ENCODE measurements at places on chromosomes 12 and 14.

- peak; percentile 43 for DNase-seq
Measured at GRCh38 chr12:42584651-42585111, 4.9 kb downstream of the PRICKLE1 start.

- DNase-seq: no peak
Measured at GRCh38 chr12:104376650-104377513, 73.3 kb downstream of the EID3 start.

GRCh38 chr12:110937104-110937641, 16.8 kb upstream of the MYL2 start:
- peak; percentile 56 for DNase-seq

DNA sequence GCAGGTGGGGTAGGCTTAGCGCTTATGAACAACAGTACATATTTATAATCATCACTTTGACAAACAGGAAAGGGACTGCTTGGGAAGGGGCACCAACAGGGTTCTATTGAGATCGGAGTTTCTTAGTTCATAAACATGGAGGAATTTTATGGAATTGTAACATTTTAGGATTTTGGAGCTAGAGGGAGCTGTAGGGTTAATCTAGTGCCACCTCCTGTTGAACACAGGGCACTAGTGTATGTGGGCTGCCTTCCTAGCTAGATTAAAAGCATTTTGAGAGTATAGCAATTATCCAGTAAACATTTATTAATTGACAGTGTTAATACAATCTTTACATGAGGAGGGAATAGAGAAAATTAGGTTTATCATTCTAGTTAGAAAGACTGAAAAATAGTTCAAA, 23.1 kb upstream of the TBC1D30 start:
- no peak for DNase-seq

- DNase-seq: no peak
Measured at GRCh38 chr14:23550812-23551265, 726 bp downstream of the ZFHX2 start.

DNA sequence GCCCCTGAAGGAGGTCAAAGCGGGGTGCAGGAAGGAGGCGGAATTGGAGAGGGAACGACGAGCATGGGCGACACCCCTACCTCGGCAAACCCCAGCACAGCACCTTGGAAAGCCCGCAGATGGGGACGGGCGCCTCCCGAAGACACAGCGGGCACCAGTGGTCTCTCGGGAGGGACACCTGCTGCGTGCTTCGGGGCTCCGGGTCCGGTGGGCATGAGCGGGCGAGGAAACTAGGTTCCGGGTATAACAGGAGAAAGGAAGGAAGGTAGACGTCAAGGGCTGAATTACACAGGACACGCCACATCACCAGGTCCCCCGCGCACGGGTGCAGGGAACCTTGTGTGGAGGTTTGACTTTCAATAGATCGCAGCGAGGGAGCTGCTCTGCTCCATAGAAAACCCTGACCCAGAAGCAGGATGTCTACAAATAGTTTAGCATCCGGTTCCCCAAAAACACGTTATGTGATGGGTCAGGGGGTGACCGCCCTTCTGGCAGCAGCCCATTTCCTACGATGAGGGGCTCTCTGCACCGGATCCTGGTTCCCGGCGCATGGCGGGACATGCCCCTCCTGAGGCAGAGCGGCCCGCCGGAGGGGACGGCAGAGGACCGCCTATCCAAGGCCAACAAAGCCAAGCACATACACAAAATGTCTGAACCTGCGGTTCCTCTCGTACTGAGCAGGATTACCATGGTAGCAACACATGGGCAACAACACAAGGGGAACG, 196.9 kb downstream of the ALG10 start:
- no peak for DNase-seq

DNA sequence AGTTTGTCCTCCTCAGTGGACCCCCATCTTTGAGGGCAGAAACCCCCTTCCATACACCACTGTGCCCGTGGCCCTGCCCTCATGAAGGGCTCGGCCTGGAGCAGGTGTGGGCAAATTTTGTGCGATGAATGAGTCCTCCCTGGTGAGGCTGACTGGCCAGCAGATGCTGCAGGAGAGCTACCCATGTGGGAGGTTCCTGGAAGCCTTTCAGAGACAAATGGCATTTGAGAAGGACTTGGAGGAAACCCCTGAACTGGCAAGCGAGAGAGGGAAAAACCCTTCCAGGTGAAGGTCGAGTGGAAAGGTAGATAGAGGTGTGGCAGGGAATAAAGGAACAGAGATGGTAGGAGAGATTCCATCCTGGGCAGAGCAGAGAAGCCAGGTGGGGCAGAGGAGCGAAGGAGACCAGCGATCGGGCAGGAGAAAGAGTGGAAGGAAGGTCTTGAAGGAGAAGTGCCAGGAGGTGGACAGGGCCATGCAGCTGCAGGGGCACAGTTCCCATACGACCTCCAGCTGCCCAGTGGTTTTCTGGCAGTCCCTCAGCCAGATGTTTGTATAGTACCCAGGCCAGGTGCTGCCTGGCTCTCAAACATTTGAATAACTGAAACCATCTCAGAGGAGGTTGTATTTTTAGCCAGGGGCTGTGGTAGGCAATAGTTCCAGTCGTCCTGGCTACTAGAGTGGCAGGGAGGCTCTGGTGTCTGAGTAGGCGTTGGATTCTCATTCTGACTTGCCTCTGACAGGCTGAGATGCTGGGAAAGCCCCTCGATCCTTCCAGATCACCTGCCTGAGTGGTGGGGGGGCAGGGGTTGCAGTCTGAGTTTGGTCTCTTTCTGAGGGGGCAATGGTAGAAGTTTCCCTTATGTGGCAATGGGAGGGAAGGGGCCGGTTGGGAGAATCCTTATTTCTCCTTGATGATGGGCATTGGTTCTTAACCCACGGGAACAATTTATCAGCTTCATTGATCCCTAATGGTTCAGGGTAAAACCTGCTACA, 40.1 kb downstream of the FBXL14 start:
- no peak for DNase-seq

DNA sequence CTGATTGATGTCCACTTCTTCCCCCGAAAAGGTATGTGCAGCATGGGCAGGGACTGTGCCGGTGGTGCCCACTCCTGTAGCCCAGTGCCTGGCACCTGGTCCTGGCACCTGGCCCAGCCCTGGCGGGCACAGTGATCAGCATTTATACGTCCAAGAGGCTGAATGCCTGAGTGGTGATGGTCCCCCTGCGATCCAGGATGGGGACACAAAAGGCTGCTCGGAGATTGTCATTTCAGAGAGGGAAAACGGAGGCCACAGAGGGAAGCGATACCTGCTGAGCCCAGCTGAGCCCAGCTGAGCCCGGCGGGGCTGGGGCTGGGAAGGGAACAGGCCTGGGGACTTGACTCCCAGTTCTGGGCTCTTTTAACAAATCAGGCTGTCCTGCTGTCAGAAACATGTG, 55.8 kb downstream of the PRIMA1 start:
- DNase-seq: no peak

DNA sequence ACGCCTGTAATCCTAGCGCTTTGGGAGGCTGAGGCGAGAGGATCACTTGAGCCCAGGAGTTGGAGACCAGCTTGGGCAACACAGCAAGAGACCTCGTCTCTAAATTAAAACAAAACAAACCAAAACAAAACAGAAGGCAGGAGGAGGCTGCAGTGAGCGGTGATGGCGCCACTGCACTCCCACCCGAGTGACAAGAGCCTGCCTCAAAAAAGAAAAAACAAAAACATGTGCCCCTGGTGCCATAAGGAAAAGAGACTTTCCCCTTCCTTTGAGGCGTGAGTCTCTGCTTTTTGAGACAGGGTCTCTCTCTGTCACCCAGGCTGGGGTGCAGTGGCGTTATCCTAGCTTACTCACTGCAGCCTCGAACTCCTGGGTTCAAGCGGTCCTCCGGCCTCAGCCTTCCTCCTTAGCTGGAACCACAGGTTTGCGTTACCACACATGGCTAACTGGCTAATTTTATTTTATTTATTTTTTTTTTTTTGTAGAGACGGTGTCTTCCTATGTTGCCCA, 9.0 kb upstream of the EAPP start:
- no peak for DNase-seq

- DNase-seq: no peak
Measured at GRCh38 chr12:128382946-128383345, 116.0 kb downstream of the TMEM132C start.

DNA sequence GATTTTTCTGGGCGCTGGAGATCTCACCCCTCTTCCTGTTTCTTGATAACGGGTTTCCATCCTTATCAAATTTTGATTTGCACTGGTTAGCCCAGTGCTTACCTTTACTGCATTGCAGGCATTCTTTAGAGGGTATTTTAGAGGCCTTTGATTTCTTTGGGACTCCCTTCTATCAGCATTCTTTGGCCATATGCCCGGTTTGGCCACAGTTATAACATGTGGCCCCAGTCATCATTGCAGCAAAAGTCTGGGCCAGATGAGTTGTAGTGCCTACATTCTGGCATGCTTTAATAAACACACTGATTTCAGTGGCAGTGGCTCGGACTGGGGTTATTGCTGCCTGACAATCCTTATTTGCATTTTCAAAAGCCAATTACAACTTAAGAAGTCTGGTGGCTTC, 82.3 kb downstream of the KCNMB4 start:
- peak; percentile 23 for DNase-seq

- DNase-seq: peak; percentile 33
Measured at GRCh38 chr14:79363291-79363690, 848.0 kb downstream of the DIO2 start.

GRCh38 chr12:64903479-64904152, 79.2 kb downstream of the TBC1D30 start:
- DNase-seq: peak; percentile 53

DNA sequence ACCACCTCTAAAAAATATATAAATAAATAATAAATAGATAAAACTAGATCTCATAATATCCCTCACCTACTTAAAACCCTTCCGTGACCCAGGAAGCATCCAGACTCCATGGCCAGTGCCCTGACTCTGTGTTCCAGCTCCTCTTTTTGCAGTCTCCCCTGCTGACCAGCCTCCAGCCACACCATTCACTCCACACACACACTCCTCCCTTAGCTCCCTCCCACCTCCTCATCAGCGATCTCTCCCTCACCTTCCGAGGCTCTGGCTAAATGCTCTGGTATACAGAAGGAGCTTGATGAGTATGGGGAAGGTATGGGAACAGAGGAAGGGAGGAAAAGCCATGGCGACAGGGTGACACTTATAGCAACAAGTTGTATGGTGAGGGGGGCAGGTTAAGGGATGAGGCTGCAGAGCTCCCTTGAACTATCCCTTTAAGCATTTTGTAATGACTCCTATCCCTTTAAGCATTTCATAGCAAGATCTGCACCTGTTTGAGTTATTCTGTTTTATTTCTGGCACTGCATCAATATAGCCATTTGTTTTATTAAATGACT, 26.1 kb upstream of the EIF4B start:
- no peak for DNase-seq

DNA sequence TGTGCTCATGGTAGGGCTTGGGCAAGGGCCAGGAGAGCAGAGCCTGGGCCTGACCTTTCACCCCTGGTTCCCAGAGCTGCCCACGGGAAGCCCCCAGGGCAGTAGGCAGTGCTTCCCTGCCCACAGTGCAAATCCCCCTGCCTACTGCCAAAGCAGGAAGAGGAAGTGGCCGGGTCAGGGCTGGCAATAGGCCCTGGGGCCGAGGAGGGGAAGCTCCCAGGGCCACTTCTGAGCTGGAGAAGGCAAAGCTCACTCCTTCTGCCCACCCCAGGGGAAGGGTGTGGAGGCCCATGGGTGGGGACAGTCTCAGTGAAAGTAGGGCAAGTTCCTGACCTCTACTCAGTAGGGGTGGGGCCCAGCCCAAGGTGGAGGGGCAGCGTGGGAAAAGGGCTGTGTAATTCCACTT, 5.4 kb upstream of the NR4A1 start:
- DNase-seq: no peak

DNA sequence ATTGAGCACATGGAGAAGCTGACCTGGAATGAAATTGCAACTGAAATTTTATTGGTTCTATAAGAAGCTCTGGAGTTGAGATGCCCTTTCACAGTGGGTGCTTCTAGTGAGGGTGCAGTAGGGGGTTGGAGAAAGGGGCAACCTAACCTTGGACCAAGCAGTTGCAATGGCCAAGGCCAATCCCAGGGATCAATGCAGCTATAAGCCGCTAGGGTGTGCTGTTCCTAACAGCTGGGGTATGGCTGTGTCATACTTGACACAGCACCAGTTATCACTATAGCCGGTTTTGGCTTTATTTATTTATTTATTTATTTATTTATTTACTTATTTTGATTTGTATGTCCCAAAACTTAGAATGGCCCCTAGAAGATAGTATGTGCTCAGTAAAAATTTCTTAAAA, 505.9 kb downstream of the FLRT2 start:
- DNase-seq: peak; percentile 37

- no peak for DNase-seq
Measured at GRCh38 chr14:22919601-22919921, 612 bp upstream of the RBM23 start.

DNA sequence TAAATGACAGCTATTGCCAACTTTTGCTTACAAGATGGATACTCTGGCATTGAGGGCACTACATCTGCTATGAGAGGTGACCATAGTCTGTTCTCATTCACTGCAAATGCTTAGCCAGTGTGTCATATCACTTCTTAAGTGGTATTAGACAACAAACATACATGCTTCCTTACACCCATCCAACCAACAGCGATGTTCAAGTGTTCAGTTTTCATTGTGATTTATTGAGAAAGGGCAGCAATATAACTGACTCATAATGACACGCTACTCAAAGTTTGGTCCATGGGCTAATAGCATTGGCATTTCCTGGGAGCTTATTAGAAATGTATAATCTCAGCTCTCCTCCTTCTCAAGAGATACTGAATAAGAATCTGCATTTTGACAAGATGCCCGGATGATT, 181.7 kb downstream of the NPAS3 start:
- peak; percentile 33 for DNase-seq

DNA sequence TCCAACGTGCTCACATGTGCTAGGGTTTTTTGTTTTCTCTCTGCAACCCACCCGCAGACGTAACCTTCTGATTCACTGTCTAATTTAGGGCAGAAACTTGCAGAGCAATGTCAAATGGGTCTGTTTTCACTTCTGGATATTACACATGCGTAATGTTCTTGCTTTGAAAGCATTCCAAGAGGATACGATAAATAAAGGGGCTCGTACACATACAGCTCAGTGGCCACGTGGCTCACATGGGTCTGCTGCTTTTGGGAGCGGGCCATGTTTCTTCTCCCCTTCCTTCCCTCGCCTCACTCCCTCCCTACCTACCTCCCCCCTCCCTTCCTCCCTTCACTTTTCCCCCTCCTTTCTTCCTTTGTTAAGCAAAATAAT, 23.4 kb downstream of the CACNA1C start:
- DNase-seq: peak; percentile 64

- peak; percentile 68 for DNase-seq
Measured at GRCh38 chr12:10717410-10717809, 5.7 kb downstream of the YBX3 start.

DNA sequence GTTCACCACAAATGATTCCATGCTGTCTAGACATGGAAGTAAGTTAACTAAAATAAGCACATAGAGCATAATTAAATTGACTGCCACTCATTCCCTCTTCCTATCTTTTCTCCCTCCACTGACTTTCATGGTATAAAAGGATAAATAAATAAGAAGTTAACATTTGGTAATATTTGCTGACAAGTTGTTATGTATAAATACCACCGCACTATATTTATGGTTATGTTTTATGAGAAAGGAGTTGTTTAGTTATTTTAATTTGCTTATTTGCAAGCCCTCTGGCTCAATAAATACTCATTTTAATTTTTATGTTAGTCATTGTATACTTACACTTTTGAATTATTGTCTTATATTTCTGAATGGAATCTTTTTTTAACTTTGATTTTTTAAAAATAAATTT, 113.5 kb downstream of the MIPOL1 start:
- DNase-seq: no peak

- no peak for DNase-seq
Measured at GRCh38 chr14:22515929-22516328, 73.1 kb downstream of the DAD1 start.

- DNase-seq: no peak
Measured at GRCh38 chr14:91893669-91894068, 26.3 kb upstream of the TC2N start.

GRCh38 chr12:94074980-94075629, 73.3 kb upstream of the PLXNC1 start:
- peak; percentile 95 for DNase-seq
